Brain pericyte (primary cell): ENCODE measurements at places on chromosomes 11 and 22.

DNA sequence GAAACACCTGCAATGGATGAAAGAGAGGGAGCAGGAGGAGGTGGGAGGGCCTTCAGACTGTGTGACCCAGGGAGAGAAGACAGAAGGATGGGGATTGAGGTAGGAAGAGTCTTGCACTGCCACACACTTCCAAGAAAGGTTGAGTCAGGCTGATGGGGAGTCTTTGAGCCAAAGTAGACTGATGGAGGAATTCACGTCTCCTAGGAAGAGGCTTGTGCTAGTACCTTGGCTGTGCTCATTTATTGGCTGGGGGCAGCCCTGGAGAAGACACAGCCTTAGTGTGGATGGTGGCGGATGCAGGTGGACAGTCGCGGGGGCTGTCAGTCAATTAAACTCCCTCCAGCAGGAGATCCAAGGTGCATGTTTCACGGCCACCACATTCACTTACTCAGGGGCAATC, 16.2 kb upstream of the ACCSL start:
- DNase-seq, result no peak

GRCh38 chr11:94546886-94547285, 3.2 kb downstream of the FUT4 start:
- no peak for DNase-seq

- DNase-seq, result no peak
Observed at GRCh38 chr22:39348909-39349505, 784 bp upstream of the SYNGR1 start.

DNA sequence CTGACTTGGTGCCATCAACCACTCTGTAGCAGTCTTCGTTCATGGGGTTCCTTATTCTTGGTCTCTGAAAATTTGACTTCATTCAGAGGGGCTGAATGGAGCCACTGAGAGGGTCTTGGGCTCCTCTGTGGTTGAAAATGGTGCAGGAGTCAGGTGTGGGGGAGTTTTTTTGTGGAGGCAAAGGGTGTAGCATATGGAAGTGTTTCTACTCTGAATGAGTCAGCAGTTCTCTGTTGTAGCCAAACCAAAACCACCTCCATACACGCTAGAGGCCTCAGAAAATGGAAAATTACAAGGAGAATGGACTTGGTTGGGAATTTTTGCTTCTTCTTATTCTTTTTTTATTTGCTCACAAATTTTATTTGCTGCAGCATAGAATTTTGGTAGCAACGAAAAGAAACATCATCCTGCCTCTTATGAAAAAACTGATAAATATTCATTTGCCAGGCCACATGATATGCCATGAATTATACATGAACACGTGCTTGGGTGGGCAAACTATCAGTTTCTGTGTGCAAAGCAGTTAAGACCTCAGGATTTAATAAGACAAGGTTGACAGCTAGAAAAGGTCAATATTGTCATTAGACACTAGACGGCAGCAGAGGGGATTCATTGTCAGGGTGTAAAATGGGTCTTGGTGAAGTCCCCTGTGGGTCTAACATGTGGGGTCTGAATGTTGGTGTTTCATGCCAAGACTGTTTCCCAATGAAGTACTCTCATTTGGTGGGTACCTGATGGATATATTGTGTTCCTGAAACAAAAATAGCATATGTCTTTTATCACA, 111.7 kb downstream of the MYO18B start:
- DNase-seq, result no peak

DNA sequence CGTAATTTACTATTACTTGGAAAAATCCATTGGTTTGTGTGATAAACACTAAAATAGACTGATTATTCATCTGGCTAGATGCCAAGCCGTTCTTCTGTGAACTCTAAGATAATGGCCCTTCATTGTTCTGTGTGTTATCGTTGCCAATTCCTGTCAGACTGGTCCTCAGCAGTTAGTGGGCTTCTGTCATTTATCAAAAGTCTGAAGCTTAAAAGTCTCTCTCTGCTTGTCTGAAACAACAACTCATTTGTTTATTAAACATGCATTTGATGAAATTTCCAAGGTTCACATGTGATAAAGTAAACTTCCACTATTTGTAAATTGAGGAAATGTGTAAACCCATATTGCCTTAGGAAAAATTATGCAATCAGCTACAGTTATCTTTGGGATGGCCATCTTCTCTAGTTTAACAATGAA, 21.1 kb upstream of the RDX start:
- DNase-seq, result no peak

- no peak for DNase-seq
Observed at GRCh38 chr11:74592063-74592440, 330 bp upstream of the POLD3 start.

DNA sequence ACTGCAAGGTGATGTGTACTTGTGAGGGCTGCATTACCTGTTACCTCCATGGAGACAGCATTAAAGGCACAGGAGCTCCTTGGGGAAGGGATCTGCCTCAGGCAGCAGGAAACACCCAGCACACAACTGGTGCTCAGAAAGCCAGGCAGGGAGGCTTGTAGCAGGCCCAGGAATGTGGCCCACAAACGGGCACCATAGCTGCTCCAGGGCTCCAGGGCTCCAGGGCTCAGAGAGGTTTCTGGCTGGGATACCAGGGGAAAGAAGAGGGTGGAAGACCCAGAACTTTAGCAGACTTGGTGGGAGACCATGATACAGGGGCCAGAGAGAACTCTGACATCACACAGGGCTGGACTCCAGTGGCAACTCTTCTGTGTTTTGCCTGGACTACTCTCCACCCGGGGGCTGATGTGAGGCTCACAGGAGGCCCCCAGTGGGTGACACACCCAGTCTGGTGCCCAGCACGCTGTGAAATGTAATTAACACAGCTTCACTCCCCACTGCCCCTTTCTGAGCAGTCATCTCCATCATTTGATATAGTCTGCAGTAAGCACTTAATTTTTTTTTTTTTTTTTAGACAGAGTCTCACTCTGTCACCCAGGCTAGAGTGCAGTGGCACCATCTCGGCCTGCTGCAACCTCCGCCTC, 14.7 kb upstream of the SULT4A1 start:
- DNase-seq, result no peak

GRCh38 chr11:122646549-122647340, 8.8 kb upstream of the UBASH3B start:
- DNase-seq, result no peak

- DNase-seq, result peak; percentile 59
Observed at GRCh38 chr11:27227736-27228135, 135.3 kb downstream of the CCDC34 start.

DNA sequence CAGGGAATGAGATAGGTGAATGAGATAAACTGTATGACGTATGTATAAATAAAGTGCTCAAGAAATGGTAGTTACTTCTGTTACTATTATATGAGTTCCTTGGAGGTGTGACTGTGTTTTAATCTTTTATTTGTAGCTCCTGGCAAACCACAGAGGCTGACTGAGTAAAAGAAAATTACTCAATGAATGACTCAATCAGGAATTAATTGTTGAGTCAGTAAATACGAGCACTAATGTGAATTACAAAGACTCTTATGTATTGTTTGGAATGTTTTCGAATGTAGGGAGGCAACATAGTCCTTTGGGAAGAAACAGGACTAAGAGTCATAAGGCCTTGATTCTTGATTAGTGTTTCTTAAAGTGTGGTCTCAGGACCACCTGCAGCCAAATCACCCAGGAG, 51.1 kb upstream of the BLID start:
- DNase-seq, result no peak

DNA sequence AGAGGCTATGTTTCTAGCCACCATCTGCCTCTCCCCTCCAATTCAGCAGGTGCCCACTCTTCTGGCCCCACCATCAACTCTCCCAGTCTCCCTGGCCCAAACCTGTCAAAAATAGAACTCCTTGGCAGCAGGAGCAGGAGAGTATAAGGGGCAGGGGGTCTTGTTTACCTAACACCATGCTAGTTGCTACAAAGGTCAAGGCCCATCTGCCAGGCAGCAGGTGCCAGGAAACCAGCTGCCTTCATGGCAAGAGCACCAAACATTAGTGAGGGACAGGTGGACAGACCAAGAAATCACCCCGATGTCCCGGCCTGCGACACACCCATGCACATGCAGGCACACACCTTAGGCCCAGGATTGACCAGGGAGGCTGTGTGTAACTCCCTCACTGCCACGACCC, 387.9 kb downstream of the BUD13 start:
- no peak for DNase-seq

DNA sequence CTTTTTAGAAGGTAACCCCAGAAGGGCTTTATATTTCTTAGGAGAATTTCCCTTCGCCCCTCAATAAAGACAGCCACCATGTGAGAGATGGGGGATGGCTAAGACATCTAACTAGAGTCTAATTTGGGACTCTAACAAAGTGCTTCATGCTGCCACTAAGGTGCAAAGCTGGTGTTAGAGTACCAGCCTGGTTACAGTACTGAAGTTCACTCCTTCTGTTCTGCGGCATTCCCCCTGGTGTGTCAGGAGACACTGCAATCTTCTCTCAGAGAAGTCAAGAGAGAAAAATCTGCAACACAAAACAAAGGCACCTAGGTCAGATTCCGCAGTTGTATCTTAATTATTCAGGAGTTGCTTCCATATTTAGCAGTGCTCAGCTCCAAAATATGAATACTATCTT, 603.0 kb upstream of the CADM1 start:
- no peak for DNase-seq

DNA sequence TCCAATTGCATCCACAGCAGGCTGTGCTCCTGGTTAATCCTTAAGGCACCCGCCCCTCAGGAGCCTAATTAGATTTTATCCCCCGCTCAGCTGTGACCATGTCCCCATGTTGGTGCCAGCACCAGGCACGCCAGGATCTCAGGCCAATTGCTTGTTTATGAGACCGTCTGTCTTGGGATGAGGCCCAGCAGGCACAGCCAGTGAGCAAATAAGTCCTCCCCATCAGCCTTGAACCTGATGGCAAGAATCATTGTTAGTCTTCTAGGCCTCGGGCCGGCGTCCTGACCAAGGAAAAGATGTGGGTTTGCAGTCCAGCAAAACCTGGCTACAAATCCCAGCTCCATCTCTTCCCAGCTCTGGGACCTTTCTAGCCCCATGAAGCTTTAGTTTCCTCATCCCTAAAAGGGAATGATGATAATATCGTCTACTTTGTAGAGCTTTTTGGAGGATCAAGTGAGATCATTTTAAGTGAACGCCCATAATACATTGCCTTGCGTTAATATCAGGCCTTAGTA, 57.3 kb downstream of the TP53I11 start:
- no peak for DNase-seq

- no peak for DNase-seq
Observed at GRCh38 chr22:48393885-48394284, 1433.8 kb downstream of the BRD1 start.
